ENCODE measurements at places on chromosomes 5 and 9.

- no peak for DNase-seq
These were observed 10.6 kb downstream of the DIPK1B start for GRCh38 chr9:136722969-136723356.

DNA sequence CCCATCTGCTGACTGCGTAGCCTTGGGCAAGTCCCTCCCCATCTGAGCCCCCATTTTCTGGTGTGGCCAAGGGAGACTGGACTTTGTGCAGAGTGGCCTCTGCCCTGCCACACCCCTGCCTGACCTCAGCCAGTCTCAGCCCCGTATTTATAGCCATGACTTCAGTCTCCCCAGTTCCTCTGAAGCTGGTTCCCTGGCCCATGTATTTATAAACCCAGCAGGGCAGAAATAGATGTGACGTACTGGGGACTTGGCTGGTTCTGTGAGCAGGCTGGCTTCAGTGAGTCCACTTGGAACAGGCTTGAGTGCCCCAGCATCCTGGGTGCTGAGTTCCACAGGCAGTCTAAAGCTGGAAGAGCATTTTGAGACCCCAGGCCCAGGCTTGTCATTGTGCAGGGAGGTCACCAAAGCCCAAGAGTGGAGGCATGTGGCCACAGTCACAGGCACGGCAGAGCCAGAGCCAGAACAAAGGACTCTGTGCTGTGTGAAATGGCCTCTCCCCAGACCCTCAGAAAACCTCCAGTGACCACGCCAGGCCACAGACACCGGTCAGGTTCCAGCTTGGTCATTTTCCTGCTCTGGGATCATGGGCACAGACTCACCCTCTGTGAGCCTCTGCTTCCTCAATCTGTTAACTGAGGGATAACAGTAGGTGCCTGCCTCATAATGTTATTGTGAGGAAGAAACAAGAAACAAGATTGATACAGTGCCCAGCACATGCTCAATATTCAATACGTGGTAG lies 30.4 kb upstream of the SYNPO start:
- DNase-seq: no peak

- DNase-seq: peak; percentile 63
These were observed 195.7 kb downstream of the AOPEP start for GRCh38 chr9:94922098-94922607.

DNA sequence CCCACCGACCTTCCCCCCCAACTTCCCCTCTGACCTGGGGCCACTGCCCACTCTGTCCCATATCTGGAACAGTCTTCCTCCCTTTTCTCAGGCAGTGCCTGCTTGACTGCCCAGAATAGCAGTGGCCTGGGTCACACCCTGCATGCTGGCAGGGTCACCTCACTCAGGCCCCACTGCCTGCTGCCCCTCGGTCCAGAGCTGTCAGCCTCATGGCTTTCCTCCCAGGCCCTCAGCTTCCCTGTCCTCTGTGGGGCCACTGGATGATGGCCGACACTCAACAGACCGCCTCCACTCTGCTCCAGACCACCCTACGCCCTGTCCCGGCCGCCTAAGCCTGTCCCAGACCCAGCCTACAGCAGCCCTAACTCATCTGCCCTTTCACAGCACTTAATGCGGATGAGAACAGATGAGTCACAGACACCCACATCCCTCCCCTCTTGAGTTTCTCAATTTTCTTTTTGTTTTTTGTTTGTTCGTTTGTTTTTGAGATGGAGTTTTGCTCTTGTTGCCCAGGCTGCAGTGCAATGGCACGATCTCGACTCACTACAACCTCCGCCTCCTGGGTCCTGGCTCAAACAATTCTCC lies 5.9 kb downstream of the PNPLA7 start:
- no peak for DNase-seq

GRCh38 chr9:8508671-8509290 lies 709.2 kb upstream of the DMAC1 start:
- no peak for DNase-seq
